ENCODE measurements at places on chromosomes 16 and 17.
A peak's percentile ranks its signal among the peaks of the same experiment; 100 is the strongest.

- no peak for DNase-seq
Observed at GRCh38 chr17:77555741-77556291, 402.7 kb upstream of the TNRC6C start.

DNA sequence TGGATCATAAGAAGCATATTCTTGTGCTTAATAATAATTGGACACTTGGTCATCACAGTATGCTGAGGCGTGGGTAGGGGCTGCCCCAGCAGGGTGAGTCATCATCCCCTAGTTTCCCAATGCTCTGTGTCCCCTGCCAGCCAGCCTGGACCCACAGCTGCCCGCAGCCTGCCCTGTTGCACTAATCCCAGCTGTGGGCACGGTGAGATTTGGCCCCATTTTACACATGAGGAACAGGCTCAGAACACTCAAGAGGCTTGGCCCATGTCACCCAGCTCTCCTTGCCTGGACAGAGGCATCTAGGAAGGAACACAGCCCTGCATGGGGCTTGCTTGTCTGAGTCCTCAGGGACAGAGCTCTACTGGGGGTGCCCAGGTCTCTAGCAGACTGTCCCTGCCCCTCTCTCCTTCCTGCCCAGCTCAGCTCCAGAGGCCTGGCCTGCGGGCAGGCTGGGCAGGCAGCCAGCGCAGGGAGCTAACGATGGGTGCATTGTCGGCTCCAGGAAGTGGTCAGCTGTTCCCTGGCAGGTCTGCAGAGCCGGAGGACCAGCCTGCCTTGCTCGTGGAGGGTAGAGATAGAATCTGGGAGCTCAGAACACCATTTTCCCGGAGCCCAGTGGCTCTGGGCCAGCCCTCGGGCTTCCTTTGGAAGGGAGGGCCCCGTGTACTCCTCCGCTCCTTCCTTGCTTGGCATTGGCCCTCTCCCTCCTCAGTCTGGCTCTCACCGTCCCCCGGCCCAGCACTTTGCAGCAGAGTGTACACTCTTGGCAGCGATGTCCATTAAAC is 189.4 kb downstream of the RAB11FIP4 start:
- no peak for DNase-seq

- no peak for DNase-seq
Observed at GRCh38 chr17:34423978-34424813, 61.2 kb upstream of the CCL1 start.

- DNase-seq: no peak
Observed at GRCh38 chr17:6556121-6557039, at the start of gene PITPNM3. Gene PITPNM3, minus strand, starts transcription at chr17:6556555. Its CDS starts 149 bp downstream, at chr17:6556406.

GRCh38 chr16:30882429-30883310 is 11.2 kb downstream of the BCL7C start:
- no peak for DNase-seq

GRCh38 chr16:54073356-54073755 is 213.2 kb downstream of the IRX3 start:
- no peak for DNase-seq

GRCh38 chr17:30554839-30555751 is 77.9 kb downstream of the GOSR1 start:
- DNase-seq: no peak

DNA sequence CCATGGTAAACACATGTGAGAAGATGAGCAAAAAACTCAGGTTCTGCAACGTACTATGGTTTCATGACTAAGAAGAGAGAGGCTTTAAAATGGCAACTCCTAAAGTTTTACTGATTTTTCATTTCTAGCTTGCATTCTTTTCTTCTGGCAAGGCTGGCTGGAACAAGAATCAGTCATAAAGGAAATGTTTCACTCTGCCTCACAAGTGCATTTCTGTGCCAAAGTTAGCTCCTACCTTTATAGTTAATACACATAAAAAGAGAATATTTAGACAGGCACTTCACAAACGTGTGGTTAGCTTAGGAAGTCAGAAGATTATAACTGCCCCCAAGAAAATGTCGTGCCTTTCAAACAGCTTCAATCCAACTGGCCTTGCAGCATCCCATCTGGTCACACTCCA is 417.1 kb upstream of the CDH11 start:
- DNase-seq: no peak

- no peak for DNase-seq
Observed at GRCh38 chr16:3071655-3072054, 6.2 kb downstream of the IL32 start.

DNA sequence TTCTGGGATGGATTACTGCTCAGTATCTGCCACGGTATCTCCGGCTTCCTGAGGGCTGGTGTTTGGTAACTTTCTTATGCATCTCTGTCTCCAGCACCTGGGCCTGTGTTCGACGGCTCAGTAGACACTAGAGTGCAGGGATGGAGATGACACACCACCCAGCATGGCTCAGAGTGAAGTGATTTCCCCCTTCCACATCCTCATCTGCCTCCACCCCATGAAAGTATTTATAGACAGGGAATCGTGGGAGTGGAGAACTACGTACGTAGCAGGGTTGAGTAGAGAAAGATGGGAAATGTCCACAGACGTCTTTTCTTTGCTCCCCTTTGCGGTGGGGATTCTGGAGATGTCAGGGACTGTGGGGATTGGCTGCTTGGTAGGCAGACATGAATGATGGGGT is 11.8 kb upstream of the SLC25A19 start:
- DNase-seq: no peak

DNA sequence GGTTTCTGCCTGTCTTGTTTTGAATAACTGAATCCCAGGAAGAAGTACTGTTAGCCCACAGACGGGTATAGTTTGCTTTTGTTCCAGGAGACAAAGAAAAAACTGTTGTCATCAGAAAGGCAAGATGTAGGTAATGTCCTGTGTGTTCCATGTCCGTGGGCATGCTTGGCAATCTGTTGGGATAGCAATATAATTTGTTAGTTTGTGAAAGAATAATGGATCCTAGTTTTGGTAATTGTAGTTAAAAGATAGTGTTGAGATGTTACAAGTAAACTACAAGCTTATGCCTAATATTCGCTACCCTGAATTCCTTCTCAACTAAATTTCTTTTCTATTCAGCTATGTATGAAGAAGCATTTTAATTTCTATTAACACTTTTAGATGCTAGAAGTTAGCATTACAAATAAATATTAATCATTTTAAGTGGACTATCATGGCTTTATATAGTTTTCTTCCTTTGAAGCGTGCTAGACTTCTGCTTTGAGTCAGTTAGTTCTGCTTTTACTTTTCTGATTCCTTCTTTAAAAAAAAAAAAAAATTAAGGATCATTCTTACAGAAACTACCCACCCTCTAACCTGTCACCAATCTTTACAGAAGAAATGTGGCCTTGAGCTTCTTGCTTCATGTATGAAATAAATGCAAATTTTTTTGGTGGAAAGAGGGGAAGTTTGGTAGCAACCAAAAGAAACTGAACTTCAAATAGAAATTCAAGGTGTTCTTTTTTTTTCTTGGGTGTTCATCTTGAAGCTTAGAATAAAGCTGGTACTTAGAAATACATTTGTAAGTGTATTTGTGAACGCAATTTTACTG is 2.4 kb downstream of the EVI2A start:
- DNase-seq: no peak

DNA sequence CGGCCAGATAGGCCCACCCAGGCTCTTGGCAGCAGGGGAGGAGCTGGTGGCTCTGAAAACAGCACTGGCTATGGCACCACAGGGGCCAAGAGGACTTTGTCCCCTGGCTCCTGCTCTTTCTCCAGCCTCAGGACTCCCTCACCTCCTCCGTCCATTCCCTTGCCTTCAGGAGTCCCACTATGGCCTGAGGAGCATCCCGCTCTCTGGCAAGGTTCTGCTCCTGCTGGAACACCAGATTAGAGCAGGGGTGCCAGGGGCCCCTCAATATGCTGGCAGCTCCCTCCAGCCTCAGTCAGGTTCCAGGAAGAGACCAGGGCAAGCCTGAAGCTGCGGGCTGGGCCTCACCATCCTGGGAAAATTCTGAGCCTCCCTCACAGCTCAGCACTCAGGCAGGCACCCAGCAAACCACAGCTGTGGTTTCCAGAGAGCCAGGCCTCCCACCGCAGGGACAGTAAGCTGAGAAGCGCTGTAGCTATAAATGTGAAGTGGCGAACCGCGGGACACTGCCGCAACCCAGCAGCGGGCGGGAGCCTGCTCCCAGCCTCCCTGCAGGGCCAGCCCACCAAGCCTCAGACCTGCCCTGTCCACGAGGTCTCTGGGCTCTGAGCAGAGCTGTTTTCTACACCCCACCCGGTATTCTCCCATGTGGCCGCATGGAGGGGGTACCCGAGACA is 25.7 kb downstream of the C17orf100 start:
- DNase-seq: no peak

- no peak for DNase-seq
Observed at GRCh38 chr16:12584488-12585233, 219.0 kb downstream of the CPPED1 start.

GRCh38 chr17:6255322-6255721 is 179.6 kb downstream of the AIPL1 start:
- DNase-seq: no peak

DNA sequence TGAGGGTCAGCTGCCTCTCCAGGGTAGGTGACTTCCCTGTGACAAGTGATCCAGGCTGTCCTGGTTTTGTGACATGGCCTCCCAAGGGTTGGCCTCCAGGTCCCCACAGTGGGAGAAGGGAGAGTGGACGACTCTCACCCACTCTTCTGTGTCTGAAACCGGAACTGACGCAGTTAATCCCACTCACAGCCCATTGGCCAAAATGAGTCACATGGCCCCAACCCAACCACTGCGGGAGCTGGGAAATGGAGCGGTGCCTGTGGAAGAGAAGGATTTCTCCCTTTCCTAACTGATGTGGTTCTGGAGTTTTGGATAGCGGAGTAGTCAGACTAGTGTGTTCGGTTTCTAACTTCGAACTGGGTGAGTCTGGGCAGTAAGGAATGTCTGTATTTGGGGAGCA is 79.4 kb downstream of the ABCC6 start:
- DNase-seq: no peak

GRCh38 chr16:80084614-80085013 is 456.2 kb upstream of the DYNLRB2 start:
- no peak for DNase-seq

DNA sequence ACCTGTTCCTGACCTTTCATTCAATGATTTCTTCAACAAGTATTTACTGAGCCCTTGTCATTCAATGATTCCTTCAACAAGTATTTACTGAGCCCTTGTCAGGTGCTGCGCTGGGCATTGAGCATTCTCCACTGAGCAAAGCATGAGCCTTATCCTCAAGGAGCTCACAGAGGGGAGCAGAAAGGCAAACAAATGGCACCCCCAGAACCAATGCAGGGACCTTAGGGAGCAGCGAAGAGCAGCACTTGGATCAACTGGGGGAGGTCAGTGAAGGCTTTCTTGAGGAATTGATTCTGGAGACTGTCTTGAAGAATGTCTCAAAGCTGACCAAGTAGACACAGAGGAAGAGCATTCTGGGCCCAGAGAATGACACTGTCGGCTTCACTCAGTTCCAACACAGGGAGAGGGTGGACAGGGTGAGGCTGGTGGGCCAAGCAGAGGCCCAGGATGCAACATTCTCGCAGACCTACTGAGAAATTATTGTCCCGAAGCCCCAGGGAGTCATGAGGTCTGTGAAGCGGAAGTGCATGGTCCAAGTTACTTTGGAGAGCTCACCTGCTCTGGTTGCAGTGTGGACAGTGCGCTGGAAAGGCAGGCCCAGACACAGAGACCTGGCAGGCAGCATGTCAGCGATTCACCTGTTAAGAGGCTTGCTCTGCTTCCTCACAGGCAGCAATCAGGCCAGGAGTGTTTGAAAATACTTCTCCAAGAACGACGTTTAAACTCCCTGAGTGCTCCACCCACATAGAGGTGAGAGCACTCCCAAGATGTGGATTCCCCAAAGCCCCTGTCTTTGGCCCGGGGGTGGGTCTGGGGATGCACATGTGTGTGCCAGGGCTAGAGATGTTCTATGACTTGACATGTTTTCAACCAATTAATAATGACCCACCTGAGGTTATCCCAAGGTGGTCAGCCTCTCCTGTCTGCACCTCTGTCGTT is 3.2 kb upstream of the MPO start:
- no peak for DNase-seq

DNA sequence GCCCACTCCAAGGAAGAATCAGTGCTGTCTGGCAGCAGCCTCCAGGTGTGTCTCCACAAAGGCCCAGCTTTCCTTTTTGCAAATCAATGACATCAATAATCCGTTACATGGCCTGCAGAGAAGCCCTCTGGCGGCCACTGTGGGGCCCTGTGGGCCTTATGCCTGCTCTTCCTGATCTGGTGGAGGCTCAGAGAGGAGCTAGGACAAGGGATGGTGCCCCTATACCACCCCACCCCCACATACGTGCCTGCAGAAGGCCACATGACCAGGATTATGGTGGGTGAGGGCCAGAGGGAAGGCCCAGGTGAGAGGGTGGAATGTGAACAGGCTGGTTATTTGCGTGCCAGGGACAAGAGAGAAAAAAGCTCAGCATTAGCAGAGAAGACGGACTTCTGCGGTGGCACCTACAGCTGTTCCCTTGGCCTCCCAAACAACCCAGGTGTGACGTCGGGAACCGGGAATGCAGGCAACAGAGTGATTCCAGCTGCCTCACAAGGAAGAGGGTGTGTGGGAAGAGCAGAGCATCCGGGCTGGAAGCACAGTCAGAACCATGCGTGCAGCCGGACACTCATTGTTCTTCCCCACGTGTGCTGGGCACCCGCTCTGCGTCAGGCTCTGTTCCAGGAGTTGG is 22.5 kb downstream of the EIF4A3 start:
- no peak for DNase-seq

- DNase-seq: no peak
Observed at GRCh38 chr16:88699180-88699579, 7.0 kb downstream of the RNF166 start.

GRCh38 chr16:2070576-2071453 is 23.0 kb downstream of the TSC2 start:
- no peak for DNase-seq

- no peak for DNase-seq
Observed at GRCh38 chr17:63928966-63929695, 3.0 kb downstream of the CD79B start.

GRCh38 chr17:14299280-14300141 is 1.4 kb upstream of the HS3ST3B1 start:
- peak; percentile 42 for DNase-seq

DNA sequence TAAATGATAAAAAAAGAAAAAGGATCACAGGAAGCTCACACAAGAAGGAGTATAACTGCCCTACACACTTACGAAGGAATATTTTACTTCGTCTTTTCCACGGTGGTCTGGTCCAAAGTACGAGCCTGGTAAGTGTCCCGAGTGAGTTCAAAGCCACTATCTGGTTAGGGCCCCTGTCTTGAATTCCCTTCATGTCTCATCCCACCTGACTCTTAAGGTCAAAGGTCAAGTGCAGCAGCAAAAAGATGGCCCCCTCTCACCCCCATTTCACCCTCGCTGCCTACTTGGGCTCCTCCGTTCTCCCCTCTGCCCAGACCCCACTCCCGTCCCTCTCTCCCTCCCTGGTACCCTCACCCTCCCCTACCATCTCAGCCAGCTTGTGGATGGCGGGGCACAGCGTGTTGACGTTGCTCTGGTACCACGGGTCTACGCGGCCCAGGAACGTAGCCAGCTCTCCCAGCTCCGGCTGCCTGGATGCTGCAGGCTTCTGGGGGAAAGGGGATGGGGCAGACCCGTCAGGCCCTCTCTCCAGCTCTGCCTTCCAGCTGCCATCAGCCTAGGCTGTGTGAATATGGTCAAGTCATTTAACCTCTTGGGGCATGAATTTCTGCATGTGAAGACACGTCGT is 27.8 kb upstream of the MFSD6L start:
- DNase-seq: no peak
